NCI-H460 (cell line): ENCODE measurements at places on chromosomes 12 and 14. TPM values are rescaled to one million over a fixed set of nuclear protein-coding genes. Genes with fewer than 3 reads are reported as not detected.

KANSL2 gene
- total RNA-seq: 63.9 and 66.4 TPM in 2 replicates

GRCh38 chr14:29627137-29627536 is 300.5 kb downstream of the PRKD1 start:
- DNase-seq: peak; percentile 50

DNA sequence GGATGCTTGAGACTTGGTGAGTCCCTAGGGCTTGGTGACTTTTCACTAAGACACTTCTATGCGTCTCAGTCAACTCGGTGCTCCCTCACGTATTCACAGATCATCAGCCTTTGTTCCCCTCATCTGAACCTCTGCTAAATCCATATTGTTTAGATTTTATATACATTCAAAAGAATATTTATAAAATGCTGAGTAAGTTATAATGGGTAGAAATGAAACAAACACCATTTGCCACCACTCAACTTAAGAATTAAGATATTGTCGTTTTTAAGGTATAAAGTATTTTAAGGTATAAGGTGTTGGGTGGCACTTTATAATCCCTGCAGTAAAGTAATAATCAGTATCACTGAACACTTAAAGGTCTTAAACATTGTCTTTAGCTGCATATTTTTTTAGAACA is 103.0 kb downstream of the TTLL5 start:
- DNase-seq: no peak

SPIC gene
- total RNA-seq: not detected in 2 replicates

DNA sequence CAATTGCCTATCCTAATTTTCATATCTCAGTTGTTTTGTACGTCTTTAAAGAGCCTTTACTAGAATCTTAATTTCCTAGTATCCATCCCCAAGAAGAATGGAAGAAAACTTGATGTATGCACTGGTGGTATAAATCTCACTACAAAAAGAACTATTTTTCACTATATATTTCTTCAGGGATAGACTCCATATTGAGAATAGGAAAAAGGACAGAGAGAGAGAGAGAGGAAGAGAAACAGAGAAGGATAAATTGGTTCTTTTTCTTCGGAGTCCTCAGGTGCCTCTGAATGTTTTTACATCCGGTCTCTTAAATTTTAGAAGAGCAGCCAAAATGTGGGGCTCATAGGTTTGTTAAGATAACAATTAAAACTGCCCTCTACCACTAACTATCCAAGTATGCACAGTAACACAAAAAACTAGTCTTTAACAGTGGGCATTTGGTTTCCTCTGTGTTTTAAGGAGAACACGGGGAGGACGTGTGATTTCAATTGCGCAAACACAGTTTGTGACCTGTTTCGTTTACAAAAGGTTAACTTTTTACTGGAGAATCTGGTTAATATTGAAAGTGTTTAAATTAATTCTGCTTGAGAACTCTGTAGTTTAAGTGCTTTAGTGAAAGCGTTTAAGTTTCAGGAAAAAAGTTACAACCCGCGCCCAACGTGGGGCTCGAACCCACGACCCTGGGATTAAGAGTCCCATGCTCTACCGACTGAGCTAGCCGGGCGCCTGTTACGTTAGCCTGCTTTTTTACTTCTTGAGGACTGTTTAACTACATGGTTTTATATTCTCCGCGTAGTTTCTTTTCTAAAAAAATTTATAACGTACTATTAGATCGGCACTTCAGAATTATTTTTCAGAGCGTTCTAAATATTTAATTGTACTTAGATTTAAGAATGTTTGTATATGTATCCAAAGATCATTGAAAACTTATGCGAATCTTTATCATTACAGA is 5.1 kb upstream of the PSMA3 start:
- peak; percentile 62 for DNase-seq

- no peak for DNase-seq
Observed at GRCh38 chr12:96177013-96177412, 17.2 kb upstream of the ELK3 start.

DHRS7 gene
- 144 and 148 TPM in 2 replicates for total RNA-seq

IAPP gene
- not detected in 2 replicates for total RNA-seq

DNA sequence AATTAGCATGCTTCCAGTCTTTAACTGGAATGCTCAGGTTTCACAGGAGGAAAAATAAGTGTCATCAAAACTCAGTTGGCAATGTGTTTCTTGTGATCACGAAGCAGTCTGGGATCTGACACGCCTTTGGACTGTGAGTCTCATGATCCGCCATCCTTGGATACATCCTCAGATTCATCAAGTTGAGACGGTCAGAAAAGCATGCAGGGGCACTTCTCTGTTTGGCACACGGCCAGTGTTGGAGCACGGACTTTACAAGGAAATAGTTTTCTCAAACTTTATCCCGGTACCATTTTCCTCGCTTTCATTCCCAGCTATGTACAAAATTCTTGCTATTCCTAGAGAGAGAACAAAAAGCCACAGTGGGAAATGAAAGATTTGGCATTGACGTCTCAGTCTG is 88.4 kb upstream of the PARP11 start:
- DNase-seq: no peak

INSM2 gene
- not detected in 2 replicates for total RNA-seq

RNF31 gene
- 32.0 and 35.1 TPM in 2 replicates for total RNA-seq

DNA sequence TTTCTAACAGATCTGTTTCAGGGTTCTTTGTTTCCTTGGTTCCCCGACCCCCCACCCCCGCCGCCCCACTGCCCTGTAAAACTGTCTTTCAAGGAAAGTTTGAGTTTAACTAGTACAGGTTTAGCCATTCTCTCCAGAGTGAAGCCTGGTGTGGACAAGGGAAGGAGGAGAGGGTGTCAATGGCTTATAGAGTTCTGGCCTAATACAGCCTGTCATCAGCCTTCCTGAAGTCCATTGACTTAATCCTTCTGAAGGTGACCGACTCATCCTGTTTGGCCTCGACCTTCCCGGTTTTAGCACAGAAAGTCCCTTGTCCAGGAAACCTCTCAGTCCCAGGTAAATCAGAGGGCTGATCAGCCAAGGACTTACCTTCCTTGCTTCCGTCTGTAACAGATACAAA is 11.0 kb upstream of the P2RX4 start:
- no peak for DNase-seq

NELL2 gene
- total RNA-seq: 0.15 and 0.40 TPM in 2 replicates

GRCh38 chr12:55743406-55744339 is 751 bp downstream of the GDF11 start:
- peak; percentile 41 for DNase-seq

- DNase-seq: no peak
Observed at GRCh38 chr12:6542209-6543009, 8.1 kb downstream of the GAPDH start.

DNA sequence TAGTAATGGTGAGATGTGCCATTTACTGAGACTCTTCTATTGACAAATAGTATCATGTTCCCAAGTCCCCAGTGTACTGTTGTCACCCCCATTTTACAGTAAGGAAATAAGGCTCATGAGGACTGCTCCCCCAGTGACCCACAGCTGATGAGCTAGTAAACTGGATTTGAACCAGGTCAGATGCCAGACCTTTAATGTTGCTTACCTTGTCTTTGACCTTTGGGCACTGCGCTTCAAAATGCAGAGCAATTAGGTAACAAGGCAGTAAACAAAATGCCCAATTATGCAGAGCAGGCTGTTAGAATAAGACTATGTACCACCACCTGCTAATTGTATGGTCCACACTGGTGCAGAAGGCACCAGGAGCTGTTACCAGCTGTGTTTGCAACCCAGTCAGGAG is 38.5 kb upstream of the RIN3 start:
- no peak for DNase-seq

GRCh38 chr12:41419131-41419893 is 231.2 kb downstream of the PDZRN4 start:
- DNase-seq: no peak

GRCh38 chr12:109926016-109926415 is 25.9 kb downstream of the TCHP start:
- DNase-seq: no peak

DNA sequence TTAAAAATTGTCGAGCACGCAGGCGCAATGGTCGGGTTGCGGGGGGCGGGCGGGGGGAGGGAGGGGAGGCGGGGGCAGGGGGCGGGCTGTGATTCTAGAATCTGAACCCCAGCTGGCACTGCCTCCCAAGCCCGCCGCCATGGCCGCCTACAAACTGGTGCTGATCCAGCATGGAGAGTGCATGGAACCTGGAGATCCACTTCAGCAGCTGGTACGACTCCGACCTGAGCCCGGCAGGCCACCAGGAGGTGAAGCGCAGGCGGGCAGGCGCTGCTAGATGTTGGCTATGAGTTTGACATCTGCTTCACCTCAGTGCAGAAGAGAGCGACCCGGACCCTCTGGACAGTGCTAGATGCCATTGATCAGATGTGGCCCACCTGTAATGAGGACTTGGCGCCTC is 118.4 kb downstream of the NTN4 start:
- DNase-seq: no peak

PLEKHD1 gene
- total RNA-seq: not detected in 2 replicates

GRCh38 chr12:55875704-55876467 is 33.1 kb upstream of the MMP19 start:
- DNase-seq: no peak

CISTR gene
- total RNA-seq: not detected in 2 replicates

- no peak for DNase-seq
Observed at GRCh38 chr12:12171991-12172511, 94.8 kb downstream of the LRP6 start.
